Activated effector memory CD4-positive, alpha-beta T cell treated with Interleukin-2 at 50 U/mL for 16 hours (primary cell): ENCODE measurements at places on chromosomes 16 and 17.

- no peak for DNase-seq
These were observed 4.0 kb downstream of the CCL4 start for GRCh38 chr17:36107660-36108059.

- no peak for DNase-seq
These were observed 1.5 kb downstream of the ZNF319 start for GRCh38 chr16:57998992-57999365.

DNA sequence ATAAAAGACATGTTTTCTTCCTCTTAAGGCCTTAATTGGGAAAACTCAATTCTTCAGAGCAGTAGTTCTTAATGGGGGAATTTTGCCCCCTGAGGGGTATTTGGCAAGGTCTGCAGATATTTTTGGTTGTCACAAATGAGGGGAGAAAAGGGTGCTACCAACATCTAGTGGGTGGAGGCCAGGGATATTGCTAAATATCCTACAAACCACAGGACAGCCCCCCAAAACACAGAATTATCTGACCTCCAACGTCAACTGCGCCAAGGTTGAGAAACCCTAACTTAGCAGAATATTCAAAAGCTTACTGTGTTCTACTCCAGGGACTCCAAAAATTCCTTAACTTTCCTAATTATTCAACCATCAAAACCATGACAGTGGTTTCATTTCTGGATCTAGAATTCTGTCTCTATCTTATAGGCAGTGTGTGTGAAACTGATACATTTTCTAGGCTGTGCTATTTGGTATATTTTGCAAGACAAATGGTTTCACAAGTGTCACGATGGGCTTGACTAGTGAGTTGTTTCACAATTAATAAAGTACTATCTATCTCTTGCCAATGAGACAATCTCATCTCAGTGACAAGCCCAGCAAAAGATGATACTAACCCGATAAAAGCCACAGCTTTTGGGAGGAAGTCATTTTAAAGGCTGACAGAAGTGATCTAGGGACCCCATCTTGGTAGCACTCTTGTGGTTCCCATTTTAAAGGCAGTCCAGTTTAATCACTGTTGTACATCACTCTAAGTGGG is 14.7 kb downstream of the TXNDC11 start:
- no peak for DNase-seq

DNA sequence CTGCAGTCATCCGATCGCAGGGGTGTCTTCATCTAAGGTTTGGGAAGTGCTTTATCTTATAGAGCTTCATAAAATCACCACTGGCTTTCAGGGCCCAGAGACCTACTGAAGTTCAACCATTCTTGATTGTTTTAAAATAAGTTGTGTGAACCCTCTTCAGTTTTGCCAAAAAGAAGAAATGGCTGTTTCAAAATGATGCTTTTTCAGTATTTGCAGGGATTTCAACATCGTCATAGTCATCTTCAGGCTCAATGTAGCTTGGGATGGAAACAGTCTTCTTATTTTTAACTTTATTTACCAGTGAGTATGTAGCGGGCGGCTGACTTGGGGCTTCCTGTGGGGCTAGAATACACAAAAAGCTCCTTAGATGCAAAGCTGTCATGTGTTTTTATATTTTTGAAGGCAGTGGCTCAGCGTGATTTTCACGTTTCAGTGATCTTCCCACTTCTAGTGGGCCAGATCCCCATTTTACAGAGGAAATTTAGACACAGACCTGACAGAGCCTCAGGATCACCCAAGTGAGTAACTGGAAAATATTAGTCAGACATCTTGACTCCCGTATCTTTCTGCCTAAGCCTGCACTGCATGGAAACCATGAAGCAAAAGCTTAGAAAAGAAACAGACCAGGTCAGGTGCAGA is 19.1 kb upstream of the ZNF594 start:
- no peak for DNase-seq

GRCh38 chr17:18932360-18933055 is 19.5 kb upstream of the SLC5A10 start:
- no peak for DNase-seq

- no peak for DNase-seq
These were observed 41.6 kb upstream of the RNFT1 start for GRCh38 chr17:60006160-60006559.

DNA sequence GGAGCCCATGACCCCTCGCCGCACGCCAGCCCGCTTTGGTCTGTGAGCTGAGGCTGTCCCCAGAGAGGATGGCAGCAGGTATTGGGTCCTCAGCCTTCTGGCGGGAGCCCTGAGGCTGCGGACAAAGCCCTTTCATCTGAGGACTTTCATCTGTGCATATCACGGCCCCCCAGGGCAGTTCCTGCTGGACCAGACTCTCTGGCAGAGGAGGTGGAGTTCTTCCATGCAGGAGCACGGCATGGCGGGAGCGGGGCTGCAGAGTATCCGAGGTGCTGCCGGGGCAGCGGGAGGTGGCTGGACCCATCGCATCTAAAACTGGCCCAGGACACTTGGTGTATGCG is 18.8 kb downstream of the DHX38 start:
- DNase-seq = no peak

- no peak for DNase-seq
These were observed 10.9 kb upstream of the SP2 start for GRCh38 chr17:47884905-47885730.

GRCh38 chr17:44913676-44914075 is 1.6 kb downstream of the GFAP start:
- no peak for DNase-seq

- DNase-seq = no peak
These were observed 144.4 kb upstream of the ZFHX3 start for GRCh38 chr16:73192232-73192894.

- no peak for DNase-seq
These were observed 59.2 kb downstream of the MRM3 start for GRCh38 chr17:841313-841712.

GRCh38 chr17:77790143-77790829 is 168.2 kb upstream of the TNRC6C start:
- DNase-seq = no peak

GRCh38 chr16:47519996-47520679 is 59.0 kb downstream of the PHKB start:
- no peak for DNase-seq

DNA sequence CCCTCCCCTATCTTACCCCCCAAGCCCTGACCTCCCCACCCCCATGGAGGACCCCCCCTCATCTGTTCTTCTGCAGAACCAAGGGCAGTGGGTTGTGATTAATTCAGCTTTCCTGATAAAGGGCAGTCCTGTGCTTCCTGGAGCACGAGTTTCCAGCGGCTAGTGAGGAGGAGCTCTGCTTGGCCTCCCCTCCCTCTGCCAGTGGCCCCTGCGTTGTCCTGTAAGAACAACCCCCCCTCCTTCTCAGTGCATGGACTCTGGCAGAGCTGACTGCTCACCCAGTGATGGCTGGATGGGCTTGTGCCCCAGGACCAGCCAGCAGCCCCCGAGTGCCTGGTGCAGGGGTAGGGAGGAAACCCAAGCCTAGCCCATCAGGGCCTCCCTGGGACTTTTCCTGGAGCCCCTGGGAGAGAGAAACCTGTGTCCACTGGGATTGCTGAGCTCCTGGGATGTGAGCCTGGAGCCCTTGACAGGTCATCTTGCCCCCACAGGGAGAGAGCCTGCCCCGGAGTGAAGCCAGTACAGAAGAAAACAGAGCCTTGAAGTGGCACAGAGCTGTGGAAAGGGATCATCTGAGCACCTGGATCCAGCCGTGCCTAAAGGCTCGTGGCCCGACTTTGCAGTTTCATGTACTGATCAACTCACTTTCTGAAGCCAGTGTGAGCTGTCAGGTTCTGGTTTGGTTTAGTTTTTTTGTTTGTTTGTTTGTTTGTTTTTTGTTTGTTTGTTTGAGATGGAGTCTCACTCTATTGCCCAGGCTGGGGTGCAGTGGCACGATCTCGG is 26.5 kb downstream of the MMP15 start:
- DNase-seq = no peak
